HS-27A (cell line): ENCODE measurements at places on chromosomes 13 and 19.

- DNase-seq = no peak
Measured at GRCh38 chr19:54169149-54169740, 3.7 kb downstream of the TMC4 start.

DNA sequence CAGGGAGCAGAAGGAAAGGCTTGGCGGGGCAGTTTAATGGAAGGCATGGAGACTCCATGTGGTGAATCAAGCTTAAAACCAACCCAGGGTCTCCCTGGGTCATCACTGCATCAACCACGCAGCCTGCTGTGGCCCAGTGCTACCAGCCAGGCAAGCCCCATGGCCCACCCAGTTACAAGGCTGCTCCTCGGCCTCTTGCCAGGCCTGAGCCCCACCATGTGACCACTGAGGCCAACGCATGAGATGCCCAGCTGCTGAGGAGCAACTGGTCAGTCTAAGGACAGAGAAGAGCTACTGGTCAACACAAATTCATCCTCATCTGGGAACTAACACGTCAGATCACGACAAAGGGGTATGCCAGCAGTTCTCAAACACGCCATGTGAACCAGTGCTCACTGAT, 15.4 kb upstream of the KPTN start:
- no peak for DNase-seq

GRCh38 chr19:28377077-28377476, 835.9 kb downstream of the UQCRFS1 start:
- no peak for DNase-seq

GRCh38 chr13:44012910-44013757, 133.4 kb downstream of the LACC1 start:
- no peak for DNase-seq

DNA sequence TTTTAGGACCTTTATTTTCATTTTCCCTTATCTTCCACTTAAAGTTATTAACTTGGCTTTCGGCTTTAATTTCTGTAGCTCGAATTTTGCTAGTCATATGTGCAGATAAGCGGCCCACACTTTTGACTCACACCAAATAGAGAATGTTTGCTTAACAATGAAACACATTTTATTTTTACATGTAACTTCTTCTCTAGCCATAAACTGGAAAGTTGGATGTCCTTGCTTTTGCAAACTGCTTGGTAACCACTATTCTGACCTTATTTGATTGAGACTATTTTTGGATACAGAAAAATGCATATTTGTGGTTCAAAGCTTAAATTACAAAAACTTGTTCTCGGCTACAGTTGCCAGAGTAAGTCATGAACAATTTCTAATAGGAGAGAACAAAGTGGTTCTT, 600.0 kb downstream of the KCTD12 start:
- no peak for DNase-seq

DNA sequence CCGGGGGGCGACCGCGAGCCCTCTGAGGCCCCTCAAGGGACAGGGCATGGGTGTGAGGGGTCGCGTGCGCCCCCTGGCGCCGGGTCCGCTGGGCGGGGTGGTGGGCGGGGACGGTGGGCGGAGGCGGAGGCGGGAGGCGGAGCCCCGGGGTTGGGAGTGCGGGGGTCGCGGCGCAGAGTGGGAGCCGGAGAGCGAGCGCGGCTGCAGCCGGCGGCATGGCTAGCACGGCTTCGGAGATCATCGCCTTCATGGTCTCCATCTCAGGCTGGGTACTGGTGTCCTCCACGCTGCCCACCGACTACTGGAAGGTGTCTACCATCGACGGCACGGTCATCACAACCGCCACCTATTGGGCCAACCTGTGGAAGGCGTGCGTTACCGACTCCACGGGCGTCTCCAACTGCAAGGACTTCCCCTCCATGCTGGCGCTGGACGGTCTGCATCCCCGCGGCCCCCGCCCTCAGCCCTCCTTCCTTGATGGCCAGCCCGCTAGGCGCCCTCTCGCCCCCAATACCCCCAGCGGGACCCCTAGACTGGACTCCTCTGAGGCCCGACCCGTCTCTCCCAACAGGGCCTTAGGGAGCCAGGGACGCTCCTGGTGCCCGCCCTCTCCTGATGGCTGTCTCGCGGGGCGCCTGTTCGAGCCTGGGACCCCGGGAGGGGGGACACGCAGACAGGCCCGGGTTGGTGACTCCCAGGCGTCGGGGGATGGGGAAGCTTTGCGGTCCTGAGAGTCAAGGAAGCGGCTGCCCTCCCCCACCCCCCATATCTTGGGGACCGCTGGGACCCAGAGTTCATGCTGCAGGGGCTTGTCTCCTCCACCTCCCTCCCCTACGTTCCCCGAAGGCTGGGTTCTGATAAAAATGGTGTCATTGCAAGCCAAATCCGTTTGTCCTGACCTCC, at the start of gene CLDN10:
Gene CLDN10 (plus strand): TSS at position 182 of the 903 bp plus-strand sequence. CDS start 34 bp downstream, at position 216.
- DNase-seq = no peak

GRCh38 chr13:71871176-71871754, 4.3 kb upstream of the DACH1 start:
- no peak for DNase-seq

DNA sequence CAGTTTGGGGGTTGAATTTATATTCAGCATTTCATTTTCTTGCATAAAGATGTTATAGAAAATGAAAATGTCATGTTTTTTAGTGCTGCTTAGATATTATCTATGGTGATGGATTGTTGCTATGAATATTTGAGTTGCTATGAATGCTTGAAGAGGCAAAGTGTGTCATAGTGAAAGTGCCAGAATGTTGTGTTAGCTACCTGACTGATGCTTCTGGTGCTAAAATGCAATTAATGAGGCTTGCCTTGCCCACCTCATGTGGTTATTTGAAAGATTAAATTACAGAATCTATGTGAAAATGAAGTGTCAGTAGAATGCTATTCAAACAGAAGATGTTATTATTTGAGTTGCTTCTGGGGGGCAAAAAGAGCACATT, 62.7 kb upstream of the MYCBP2 start:
- DNase-seq = no peak

GRCh38 chr13:98609756-98610155, 32.8 kb upstream of the STK24 start:
- DNase-seq = no peak

- no peak for DNase-seq
Measured at GRCh38 chr13:49503951-49504350, 8.2 kb downstream of the PHF11 start.

DNA sequence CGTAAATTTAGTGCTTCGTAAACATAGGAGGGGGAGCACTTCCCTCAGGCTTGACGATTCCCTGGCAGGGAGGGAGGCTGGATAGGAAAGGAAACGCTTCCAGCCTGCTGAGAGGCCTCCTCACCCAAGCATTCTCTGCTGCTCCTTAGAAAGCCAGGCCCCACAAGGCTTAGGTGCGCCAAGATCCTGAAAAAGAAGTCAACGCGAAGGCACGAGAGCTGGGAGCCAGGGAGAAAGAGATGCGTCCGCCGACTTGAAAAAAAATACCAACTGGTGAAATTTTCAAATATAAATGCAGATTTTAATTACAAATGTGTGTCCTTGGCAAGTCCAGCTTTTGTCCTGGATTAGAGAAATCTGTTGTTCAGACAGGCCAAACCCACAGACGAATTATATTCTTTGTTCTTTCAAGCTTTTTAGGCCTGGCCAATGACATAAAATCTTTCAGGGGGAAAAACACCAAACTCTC, 64.0 kb downstream of the ALOX5AP start:
- no peak for DNase-seq

DNA sequence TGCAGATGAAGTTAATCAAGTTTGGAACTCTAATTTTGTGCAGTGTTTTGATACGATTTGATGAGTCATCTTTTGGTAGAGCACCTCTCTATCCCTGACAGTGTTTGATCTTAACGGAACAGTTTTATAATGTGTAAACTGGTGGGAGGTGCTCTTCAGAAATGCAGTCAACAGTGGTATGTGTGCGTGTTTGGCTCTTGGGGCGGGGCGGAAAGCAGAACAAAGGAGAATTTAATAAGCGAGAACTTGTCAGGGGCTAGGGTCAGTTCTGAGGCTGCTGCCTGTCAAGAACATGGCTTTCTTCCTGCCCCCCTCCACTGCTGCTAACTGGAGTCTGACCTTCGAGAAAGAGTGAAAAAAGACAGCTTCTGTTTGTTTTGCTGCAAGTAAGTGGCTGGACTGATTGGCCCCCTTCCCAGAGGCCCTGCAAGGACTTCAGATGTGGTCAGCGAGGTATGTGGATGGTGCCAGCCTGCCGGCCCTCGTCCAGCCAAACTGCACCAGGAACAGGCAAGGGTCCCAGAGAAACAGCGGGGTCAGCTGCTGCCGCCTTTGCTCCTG, 40.8 kb downstream of the BBC3 start:
- DNase-seq = peak; percentile 51

GRCh38 chr13:33229446-33230177, 55.9 kb downstream of the STARD13 start:
- DNase-seq = no peak

- no peak for DNase-seq
Measured at GRCh38 chr13:26785838-26786630, 25.4 kb upstream of the GPR12 start.

GRCh38 chr13:75415694-75416093, 66.3 kb downstream of the TBC1D4 start:
- DNase-seq = peak; percentile 31

DNA sequence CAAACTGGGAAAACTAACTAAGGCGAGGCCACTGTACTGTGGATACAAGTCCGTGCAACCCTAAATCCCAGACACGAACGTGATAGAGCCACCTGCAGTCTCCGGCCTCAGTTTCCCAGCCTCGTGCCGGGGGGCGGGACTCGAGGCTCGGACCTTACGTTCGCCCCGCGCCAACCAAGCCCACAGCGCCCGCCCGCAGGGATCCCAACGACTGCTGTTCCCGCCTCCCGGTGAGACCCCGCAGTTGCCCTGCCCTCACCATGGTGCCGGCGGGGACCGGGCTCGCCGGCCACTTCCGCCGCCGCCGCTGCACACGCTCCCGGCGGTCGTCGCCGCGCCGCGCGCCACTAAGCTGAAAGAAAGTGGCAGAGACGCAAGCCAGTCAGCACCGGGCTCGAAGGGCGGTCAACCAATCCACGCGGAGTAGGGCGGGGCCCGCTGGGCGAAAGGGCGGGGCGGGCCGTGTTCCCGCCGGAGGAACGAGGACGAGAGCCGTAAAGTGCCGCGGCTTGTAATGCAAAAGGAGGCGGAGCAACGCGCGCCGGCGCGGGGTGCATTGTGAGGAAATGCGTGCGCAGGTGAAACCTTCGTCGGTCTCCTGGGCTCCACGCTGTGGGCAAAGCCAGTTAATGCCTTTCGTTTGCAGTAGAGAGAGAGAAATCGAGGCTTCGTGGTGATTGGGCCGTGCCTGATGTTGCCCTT, at the start of gene LSM4:
Gene LSM4 (minus strand): TSS at position 318 of the 702 bp plus-strand sequence. CDS start 56 bp downstream, at position 262.
- DNase-seq = peak; percentile 91

GRCh38 chr13:59744747-59745391, 418.9 kb downstream of the DIAPH3 start:
- no peak for DNase-seq

DNA sequence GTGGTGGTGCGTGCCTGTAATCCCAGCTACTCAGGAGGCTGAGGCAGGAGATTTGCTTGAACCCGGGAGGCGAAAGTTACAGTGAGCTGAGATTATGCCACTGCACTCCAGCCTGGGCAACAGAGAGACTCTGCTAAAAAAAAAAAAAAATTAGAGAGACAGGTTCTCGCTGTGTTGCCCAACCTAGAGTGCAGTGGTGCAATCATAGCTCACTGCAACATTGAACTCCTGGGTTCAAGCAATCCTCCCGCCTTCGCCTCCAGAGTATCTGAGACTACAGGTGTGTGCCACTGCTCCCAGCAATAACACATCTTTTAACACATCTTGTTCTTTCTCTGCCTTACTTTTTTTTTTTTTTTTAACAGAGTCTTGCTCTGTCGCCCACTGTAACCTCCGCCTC, 32.7 kb downstream of the CLEC17A start:
- DNase-seq = no peak

DNA sequence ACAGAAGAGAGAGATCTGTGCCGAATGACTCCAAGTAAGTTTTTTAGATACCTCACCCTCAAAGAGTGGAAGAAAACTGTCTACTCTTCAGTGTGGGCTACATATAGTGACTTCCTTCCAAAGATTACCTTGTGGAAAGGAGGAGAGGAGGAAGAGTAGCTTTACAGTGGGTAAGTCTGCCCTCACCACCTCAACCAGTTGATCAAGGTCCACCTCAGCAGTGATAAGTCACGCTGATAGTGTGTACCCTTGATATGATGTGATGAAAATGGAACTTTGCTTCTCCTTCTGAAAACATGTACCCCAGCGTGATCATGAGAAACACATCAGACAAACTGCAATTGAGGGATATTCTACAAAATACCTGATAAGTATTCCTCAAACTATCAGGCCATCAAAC, 20.6 kb downstream of the KLF5 start:
- no peak for DNase-seq

DNA sequence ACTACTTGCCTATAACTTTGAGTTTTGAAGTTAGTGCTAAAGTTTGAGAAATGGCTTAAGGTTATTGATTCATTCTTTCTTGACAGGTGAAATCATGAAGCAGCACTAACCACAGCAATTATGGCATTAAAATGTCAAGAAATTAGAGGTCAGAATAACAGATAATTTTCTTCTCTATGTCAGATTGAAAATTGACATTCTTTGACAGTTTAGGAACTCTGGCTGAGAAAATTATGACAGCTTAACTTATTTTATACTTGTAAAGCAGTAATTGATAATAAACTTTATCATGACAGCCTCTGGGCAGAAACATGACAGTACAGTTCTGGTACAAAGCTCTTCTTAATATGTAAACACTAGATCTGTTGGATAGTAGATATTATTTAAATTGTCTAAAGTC, 155.2 kb upstream of the MAB21L1 start:
- no peak for DNase-seq

GRCh38 chr19:927351-927779, 1.5 kb downstream of the ARID3A start:
- DNase-seq = no peak

- DNase-seq = no peak
Measured at GRCh38 chr13:21232599-21232998, 56.1 kb downstream of the MRPL57 start.

DNA sequence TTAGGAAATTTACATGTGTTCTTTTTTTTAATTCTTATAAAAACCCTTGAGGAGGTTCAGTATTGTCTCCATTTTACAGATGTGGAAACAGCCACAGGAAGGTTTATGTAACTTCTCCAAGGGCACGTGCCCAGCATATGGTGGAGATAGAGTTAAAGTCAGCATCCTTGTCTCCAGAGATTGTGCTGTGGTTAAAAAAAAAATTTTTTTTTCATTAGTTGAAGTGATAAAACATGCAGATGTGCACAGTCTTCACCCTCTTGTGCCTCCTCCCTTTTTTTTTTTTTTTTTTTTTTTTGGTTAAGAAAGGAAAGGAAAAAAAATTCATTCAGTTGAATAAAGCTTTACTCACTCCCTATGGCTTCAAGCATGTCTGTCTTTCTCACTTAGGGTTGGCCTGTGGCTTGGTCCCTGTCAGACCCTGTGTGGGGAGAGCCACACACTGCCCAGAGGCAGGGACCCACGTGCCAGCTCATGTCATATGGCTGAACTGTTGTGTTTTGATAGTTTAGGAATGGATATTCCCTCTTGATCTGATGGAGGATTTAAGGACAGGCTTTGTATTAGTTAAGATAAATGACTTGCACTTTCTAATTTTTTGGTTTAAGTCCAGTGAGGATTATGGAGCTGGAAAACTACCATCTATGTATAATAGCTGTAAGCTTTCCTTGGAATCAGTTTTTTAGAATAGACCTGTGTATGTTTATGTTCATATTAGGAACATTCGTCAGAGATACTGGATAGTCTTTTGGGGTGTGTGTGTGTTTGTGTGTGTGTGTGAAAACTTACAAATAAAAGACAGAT, 19.3 kb downstream of the RNASEH2B start:
- DNase-seq = no peak
